Retina (tissue), 1 donor: ENCODE measurements at places on chromosomes 5 and 9.
A peak's percentile ranks its signal among the peaks of the same experiment; 100 is the strongest.

- no peak for DNase-seq
Measured at GRCh38 chr9:69922646-69923045, 102.0 kb downstream of the CFAP95 start.

- no peak for DNase-seq
Measured at GRCh38 chr5:172229904-172230303, 35.9 kb downstream of the EFCAB9 start.

GRCh38 chr5:89946508-89946907 lies 463.0 kb downstream of the CETN3 start:
- DNase-seq: no peak

DNA sequence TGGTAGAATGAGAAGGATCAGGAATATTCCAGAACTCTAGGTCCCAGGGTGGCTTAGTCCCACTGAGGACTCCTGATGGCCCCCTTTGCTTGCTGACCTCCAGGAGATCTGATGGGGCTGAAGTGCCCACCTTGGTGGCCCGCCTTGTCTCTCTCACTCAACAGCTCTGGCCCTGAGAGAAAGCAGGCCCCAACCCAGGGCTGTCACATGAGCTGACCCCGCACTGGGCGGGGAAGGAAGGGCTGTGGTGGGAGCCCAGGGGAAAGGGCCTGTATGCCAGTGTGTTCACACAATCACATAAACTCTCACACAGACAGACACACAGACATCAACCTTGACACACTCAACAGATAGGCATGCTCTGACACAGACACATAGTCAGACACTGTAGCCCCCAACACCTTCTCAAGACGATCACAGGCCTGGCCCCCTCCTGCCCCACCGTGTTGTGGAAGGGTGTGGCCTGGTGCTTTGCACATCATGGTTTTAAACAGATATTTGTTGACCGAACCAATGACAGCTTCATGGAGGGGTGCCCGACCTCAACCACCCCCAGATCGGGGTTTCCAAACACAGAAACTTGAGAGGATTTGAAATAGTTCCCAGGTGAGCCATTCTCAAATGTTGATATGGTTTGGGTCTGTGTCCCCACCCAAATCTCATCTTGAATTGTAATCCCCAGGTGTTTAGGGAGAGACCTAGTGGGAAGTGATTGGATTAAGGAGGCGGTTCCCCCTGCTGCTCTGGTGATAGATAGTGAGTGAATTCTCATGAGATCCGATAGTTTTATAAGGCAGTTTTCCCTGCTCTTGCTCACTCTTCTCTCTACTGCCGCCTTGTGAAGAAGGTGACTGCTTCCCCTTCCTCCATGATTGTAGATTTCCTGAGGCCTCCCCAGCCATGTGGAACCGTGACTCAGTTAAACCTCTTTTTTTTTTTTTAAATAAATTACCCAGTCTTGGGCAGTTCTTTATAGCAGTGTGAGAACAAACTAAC lies 48.5 kb upstream of the HAND1 start:
- DNase-seq: no peak

GRCh38 chr9:95752129-95752731 lies 123.3 kb upstream of the ERCC6L2 start:
- DNase-seq: no peak

DNA sequence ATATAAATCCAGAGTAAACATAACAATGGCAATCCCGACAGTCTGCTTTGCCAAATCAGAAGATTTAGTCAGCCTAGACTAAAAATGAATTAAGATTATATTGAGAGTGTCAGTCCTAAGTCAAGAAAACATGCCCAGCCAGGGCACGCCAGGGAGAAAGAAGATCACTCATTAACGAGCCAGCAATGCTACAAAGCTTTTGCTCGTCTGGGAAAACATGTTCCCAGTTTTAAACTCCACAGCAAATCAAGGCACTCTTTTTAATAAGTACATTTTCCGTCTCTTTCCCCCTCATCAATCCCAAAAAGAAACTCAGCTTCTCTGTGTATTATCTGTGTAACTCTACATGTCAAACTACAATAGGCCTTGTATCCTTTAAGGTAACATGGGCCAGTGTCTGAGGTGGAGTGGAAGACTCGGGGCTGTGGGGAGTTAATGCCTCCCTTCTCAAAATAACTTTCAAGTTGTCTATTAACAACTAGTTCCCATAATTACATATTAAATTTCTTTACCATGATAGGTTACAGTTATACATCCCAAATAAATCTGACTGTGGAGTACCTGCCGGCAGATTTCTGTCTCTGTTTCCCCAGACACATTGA lies 40.9 kb downstream of the NFIB start:
- no peak for DNase-seq

- no peak for DNase-seq
Measured at GRCh38 chr5:156481741-156482140, 154.8 kb downstream of the SGCD start.

- no peak for DNase-seq
Measured at GRCh38 chr5:154541553-154541952, 63.5 kb upstream of the HAND1 start.

DNA sequence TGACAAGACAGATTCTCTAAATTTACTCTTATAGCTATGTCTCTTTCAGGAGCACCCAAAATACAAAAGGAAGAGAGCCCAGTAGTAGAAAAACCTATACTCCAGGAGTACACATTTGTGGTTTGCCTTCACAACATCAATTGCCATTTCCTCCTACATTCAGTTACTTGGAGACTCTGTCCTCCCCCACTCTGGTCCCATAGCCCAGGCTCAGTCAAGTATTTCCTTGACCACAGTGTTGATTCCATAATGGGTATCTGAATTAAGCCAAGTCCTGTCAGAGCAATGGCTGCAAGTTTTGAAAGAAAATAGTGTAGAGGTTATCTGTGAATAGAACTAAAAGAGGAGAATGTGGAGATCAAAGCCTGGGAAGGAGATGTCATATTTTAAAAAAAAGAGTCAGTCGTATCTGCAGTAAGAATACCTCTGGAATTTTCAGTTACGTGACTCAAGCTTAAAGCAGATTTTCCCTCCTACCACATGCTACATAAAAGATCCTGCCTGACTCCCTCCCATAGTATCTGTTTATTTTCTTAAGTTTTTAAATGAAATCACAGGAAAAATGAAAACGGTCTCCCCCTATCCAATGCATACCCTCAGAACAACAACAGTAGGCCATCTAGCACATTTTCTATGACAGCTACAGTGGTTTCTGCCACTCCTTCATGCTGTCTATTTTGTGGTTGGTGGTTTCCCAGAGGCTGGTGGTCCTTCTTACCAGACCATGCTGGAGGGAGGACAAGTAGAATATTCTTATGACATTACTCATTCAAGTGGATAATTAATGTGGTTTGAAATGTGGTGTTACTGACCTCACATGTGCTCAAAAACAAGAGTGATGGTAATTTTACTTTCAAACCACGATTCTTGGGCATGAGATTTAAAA lies 249.7 kb upstream of the TMEM161B start:
- no peak for DNase-seq

DNA sequence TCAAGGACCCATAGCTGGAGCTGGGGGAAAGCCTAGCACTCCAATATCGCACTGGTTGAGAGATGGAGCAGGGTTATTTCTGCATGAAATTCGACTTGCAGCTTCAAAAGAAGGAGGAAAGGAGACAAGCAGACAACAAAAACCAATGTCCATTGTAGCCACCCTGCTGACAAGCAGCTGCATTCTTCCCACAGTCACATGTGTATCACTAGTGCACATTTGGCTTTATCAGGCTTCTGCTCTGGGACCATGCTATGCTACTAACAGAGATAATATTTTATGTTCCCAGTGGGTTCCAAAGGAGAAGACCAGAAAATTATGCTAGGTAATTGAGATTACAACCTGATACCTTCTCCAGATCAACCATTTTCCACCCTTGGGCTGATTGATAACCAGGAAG lies 59.7 kb downstream of the MFAP3 start:
- DNase-seq: no peak

GRCh38 chr9:29822458-29822857 lies 2249.2 kb upstream of the C9orf72 start:
- no peak for DNase-seq

- DNase-seq: no peak
Measured at GRCh38 chr5:4089087-4089486, 493.5 kb downstream of the IRX1 start.

DNA sequence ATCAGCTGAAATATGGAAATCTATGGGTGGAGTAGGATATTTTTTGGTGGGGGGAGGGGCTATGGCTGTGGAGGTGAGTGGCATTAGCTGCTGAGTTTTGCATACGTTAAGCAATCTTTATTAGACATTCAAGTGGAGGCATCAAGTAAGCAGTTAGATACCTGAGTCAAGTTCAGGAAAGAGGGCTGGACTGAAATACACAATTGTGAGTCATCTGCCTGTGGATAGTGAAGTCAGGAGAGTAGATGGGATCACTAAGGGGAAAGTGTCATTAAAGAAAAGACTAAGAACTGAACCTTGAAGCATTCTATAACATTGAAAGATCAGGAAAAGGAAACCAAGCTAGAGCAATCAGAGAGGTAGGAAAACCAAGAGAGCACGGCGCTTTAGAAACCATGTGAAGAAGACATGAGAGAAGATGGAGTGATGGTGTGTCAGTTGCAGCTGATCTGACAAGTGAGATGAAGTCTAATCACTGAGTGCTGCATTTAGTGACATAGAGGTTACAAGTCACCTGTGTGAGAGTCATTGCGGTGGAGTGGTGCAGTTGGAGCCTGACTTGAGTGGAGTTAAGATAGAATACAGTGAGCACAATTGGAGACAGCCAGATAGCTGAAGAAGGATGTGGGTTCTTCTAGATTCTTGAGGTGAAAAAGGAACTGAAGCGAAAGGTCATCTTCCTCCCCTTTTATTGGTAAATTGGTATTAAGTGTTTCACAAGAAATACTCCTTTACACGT lies 88.7 kb downstream of the PIP5K1B start:
- DNase-seq: no peak

- DNase-seq: no peak
Measured at GRCh38 chr9:127514468-127514867, 63.2 kb downstream of the LRSAM1 start.

DNA sequence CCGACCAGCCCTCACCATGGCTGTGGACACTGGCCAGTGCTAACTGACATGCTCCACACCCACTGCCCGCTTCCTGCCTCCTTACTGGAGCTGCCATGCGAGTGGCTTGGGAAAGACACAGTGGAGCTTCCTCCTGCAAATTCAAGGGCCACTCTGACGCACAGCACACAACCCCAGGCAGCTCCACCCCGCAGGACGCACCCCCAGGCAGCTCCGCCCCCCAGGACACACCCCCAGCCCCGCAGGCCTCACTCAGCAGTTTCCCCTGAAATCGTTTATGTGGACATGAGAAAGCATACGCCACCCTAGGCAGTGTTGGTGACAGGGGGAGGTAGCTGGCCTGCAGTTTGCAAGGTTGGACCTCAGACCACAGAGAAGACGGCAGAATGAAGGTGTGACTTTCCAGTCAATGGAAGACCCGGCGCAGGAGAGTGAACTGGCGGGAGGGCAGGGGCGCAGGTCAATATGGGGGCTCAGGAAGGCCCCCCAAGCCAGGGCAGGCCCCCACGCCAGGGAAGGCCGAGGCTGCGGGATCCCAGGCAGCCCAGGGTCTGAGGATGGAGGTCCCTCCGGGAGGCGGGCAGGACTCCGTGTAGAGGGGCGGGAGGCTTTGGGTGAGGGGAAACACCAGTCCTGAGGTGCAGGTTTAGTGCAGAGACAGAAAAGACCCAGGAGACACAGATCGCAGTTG lies 21.6 kb downstream of the LPCAT1 start:
- no peak for DNase-seq

DNA sequence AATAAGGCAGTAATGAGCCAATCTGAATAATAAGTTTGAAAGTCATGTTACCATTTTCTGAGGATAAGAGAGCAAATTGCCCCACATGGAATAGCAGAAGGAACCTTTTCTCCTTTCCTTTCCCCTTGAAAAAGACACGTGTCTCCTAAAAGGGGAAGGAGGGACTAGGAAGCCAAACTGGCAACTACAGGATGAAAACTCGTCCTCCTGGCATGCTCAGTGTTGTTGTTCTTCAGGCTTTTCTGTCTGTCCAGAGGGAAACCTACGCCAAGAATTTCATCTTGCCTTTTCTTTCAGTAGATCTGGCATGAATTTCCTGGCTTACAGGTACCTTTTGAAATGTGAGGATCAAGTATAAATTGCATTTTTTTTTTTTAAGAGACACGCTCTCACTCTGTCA lies 355.9 kb upstream of the TLE4 start:
- DNase-seq: no peak

- no peak for DNase-seq
Measured at GRCh38 chr9:87428659-87429058, 69.0 kb upstream of the DAPK1 start.

- no peak for DNase-seq
Measured at GRCh38 chr5:7000310-7000709, 287.1 kb downstream of the TENT4A start.

DNA sequence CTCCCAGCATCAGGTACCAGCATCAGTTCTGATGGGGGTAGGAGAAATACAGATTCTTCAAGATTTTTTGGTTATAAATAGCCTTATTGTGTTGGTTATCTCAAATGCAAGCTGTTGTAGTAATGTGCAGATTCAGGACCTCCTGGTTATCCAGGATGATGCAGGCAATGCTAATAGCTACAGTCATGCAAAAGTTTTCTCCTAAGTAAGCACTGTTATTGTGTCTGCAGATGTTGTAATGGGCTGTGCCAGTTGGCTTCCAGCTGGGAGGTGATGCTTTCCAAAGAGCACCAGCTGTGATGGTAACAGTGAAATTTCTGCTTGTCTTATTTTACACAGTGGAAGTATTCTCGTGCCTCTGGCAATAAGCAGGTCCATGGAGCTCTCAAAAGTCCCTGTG lies 719.2 kb upstream of the CTNND2 start:
- DNase-seq: peak; percentile 3

DNA sequence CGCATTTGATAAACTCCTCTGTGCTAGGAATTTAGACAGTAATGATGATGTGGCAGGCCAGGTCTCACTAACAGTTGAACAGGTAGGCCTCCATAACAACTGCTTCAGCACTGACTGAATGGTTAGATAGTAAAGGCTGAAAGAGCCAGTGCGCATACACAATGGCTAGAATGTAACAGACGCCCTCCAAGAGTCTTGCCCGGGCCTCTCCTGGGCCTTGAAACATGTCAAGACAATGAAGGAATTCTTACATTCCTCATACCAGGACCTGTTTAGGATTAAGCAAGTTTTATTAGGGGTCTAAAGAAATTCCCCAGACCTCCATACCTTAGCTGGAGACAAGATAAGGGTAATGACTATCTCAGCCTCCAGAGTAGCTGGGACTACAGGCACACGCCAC lies 6.7 kb upstream of the BICD2 start:
- DNase-seq: no peak

- DNase-seq: no peak
Measured at GRCh38 chr5:24621792-24622191, 23.0 kb downstream of the CDH10 start.

GRCh38 chr5:123520677-123521247 lies 8.8 kb downstream of the CSNK1G3 start:
- no peak for DNase-seq

DNA sequence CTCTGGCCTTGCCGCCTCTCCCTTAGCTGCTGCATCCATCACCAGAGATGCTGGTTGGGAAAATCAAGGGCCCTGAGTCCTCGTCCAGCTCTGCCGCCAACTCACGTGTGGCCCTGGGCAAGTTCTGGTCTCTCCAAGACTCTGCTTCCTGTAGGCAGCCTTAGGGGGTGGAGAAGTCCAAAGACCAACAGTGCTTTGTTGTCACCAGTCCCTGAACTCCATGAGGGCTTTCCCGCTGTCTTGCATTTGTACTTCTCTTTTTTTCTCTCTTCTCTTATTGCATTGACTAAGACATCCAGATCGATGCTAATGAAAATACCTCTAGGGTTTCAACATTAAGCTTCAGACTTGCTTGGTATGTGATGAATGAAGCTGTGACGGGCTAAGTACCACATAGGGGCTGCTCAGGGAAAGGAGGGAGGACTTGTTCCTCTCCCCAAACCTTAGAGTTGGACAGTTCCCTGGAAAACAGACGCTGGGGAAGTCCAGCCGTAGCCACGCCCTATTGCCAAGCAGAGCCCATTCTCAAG lies 63.7 kb upstream of the STXBP1 start:
- no peak for DNase-seq
